ENCODE measurements at places on chromosomes 6 and 20.

DNA sequence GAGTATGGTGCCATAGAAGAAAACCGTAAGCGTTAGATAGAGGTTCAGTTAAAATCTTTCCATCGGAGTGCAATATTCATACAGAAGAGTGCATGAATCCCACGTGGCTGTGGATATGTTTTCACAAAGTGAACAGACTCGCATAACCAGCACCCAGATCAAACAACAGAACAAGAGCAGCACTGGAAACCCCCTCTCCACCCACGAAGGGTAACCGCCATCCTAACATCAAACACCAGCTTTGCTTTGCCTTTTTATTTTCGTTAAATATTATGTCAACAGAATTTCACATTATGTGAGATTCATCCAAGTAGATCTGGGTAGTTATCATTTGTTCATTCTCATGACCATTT is 4.7 kb downstream of the GTSF1L start:
- no peak for DNase-seq

GRCh38 chr20:38893056-38893564 is 33.1 kb upstream of the FAM83D start:
- DNase-seq, result no peak

DNA sequence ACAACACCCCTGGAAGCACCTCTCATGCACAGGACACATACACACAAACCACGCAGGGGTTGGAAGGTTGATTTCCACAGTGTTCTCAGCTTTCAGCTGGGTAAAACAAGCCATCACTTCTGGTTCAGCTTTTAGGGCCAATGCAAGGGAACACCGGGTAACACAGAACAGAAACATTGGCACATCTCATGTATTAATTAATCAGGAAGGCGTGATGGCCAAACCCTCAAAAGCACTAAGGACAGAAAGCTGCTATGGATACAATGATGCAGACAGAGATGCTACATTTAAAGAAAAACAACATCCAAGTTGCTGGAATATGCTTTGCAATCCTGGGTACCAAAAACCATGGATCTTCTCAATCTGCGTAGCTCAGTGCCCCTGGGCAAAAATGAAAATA is 104.3 kb upstream of the BEND6 start:
- DNase-seq, result no peak

DNA sequence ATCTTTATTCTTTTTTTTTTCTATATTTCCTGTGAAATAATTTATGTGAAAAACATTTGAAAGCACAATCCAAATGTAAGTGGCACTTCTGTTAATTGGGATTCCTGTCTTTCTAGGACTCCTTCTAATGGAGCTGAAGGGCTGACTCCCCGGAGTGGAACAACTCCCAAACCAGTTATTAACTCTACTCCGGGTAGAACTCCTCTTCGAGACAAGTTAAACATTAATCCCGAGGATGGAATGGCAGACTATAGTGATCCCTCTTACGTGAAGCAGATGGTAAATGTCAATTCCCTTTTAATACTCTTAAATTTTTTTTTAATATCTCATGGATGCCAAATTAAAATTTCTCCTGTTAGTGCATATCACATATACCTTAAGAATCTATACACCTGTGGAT is 35.0 kb downstream of the CDC5L start:
- DNase-seq, result no peak

DNA sequence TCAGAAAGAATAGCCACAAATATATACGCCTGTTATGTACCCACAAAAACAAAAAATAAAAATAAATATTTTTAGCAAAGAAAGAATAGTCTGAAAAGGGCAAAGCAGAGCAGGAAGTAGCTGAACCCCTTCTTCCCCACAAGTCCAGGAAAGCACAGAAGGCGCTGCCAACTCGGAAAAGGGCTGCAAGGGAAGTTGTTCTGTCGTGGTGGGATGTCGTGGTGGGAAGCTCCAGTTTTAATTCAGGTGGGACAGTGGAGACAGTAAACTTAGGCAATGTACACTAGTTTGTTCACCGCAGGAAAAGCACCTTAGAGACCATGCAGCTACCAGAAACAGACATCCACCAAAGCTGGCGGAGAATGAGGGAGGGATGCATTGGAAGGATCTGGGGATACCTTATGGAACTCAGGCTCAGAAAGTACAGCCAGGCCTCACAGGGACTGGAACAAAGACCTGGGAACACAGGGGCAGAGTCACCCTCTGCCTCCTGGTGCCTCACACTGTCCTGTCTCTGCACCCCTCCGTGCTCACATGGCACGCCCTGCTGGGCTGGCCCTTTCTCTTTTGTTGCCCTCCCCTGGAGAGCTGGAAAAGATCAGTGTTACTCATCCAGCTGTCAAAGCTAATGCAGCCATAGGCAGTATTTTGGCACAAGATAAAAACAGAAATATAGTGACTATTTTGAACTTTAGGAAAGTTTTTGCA is 3.3 kb upstream of the APMAP start:
- DNase-seq, result no peak

GRCh38 chr6:43402820-43403219 is 24.5 kb upstream of the ABCC10 start:
- DNase-seq, result no peak

- no peak for DNase-seq
Measured at GRCh38 chr6:107310362-107310761, 149.0 kb downstream of the PDSS2 start.

GRCh38 chr6:167442245-167442644 is 117.4 kb downstream of the TTLL2 start:
- DNase-seq, result no peak

DNA sequence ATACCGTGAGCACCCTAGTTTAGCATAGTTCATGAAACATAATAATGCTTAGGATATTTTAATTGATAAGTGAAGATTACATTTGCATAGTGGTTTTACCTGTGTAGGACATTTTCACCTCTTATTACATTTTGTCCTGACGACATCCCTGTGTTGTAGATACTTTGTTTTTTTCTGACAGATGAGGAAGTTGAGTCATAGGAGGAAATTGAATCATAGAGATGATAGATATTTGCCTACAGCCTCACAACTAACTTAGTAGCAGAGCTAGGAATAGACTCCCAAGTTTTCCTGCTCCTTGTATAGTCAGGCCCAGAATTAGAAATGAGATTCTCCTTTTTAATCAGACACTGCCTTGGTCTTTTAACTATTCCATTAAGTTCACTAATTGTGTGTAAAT is 100.5 kb upstream of the SUPT3H start:
- DNase-seq, result no peak

DNA sequence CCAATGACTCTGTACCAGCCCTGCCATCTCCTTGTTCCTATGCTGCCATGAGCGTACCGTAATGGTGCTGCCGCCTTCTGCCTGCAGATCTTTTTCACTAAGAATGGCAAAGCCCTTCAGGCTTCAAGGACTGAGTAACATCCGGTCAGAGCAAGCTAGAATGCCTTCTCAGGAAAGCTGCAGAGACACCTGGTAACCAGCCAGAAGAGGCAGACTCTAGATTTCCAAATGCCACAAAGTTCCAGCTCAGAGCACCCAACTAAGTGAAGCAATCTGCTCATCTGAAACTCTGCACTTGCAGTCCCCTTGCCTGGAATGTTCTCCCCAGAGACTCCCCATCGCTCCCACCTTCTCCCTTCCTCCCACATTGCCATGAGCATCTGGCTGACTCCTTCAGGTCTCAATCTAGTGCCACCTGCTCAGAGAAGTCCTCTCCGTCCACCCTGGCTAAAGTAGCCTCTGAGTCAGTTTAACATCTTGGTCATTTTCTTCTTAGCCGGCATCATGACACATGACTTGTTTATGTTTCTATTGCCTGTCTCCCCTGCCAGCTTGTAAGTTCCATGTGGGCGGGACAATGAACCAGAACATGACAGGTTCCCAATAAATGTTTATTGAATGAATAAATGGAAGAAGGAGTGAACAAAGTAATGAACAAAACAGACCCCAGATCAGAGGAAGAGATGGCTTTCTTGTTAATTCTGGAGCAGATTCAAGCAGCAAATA is 6.9 kb upstream of the OCSTAMP start:
- DNase-seq, result no peak

DNA sequence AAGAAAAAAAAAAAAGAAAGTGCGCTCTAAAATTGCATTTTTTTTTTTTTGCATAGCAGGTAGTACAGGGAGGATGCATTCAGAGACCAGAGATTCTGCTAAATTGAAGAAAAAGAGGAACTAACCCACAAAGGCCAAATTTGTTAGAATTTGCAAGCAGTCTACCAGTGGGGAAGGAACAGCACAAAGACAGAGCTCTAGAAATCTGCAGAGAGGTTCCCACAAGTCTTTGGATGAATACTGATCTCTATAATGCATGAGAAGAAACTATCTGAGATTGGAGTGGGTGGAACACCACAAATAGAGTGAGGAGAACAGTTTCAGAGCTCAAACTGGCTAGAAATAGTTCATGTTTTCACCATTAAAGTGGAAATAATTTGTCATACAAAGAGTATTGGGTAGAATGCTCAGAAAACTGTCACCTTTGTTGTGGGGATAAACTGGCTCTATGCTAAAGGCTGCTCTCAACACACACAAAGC is 79.6 kb upstream of the AHI1 start:
- DNase-seq, result no peak

DNA sequence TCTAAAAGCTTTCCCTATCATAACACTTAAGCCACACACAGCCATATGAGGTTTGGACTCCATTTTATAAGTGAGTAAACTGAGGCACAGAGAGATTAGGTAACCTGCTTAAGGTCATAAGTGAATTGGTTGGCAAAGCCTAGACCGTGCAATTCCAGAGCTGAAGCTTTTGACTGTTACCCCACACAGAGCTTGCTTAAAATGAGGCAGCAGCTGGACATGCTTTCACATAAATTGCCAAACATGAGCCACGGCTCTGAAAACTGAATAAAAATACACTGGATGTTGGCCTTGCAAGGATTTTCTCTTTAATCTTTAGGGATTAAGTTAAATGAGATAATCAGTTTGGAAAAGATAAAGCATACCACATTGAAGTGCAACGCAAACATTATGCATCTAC is 2.5 kb downstream of the RIPOR2 start:
- DNase-seq, result no peak

DNA sequence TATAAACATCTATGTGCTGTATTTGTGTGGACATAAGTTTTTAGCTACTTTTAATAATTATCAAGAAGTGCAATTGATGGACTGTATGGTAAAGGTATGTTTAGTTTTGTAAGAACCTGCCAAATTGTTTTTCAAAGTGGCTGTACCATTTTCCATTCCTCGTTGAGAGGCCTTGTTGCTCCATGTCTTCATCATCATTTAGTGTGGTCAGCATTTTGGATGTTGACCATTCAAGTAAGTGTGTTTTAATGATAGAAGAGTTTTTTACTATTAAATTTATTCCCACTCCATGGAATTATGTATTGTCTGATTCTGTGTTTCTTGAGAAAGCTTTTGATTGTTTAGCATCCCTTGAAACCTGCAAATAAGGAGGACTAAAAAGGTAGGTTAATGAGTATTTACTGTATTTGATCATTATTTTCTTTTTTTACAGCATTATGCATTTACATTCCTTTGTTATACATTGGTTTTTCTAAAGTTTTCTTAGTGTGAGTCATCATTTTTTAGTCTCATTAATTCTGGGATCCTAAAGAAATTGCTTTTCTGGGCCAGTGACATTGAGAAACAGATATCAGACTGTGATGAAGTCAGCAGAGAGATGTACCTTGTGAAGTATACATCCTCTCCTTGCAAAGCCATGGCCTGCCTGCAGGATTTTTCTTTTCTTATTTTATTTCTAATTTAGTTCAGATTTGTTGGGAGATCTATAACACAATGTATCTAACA is 312.8 kb upstream of the PTCHD4 start:
- DNase-seq, result no peak

- no peak for DNase-seq
Measured at GRCh38 chr20:59391975-59392374, 91.6 kb downstream of the EDN3 start.

GRCh38 chr6:41470331-41471063 is 75.7 kb upstream of the FOXP4 start:
- DNase-seq, result no peak

DNA sequence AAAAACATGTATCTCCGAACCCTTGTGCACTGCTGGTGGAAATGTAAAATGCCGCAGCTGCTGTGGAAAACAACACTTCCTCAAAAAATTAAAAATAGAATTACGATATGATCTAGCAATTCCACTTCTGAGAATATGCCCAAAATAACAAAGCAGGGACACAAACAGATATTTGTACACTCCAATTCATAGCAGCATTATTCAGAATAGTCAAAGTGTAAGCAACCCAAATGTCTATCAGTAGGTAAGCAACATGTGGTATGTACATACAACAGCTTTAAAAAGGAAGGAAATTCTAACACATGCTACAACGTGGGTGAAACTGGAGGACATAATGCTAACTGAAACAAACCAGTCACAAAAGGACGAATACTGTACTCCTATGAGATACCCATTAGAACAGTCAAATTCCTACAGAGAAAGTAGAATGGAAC is 5.7 kb upstream of the RAB5IF start:
- DNase-seq, result peak; percentile 74

DNA sequence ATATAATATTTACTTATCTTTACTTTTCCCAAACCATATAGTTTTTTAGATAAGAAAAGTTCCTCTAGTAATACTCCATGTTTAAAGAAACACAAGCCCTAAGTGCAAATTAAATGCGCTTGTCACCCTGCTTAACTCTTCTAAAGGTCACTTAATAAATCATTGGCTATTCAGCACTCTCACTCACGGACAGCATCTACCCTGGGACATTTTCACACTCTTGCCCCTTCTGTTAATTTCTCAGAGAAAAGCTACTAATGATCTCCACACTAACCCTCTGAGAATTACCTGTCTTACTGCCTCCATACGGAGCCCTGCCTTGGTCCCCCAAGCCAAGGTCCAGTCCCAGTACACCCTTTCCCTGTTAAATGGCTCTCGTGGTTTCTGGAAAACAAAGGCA is 102.2 kb downstream of the NRN1 start:
- no peak for DNase-seq

GRCh38 chr20:34165018-34165619 is 53.1 kb upstream of the EIF2S2 start:
- DNase-seq, result no peak

GRCh38 chr6:170151804-170152123 is 139.1 kb downstream of the DLL1 start:
- no peak for DNase-seq

DNA sequence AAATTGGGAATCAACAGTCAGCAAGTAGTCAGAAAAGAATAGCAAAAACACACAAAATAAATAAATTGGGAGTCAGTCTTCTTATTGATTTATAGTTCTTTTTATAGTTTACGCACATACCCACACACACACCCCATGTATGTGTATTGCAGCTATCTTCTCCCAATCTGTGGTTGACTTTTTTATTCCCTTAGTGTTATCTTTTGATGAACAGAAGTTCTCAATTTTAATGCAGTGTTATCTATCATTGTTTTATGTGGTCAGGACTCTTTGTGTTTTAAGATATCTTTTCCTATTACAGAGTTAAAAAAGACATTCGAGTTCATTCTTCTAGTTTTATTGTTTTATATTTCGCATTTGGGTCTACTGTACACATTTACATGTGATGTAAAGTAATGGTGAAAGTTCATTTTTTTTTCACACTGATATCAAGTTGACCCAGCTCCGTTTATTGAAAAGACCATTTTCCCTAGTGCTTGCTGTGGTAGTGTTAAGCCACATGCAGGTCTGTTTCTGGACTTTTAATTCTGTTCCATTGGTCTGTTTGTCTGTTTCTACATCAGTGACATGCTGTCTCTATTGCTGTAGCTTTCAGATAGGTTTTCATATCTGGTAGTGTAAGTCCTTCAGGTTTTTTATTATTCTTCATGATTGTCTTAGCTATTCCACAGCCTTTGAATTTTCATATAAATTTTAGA is 78.4 kb downstream of the ZFAND3 start:
- DNase-seq, result no peak

GRCh38 chr20:45798935-45799642 is 7.3 kb downstream of the DNTTIP1 start:
- peak; percentile 21 for DNase-seq

GRCh38 chr6:4778086-4778485 is 1.9 kb downstream of the CDYL start:
- DNase-seq, result peak; percentile 13

Measured in KG1 (cell line).